ENCODE measurements at places on chromosomes 12 and 14.

- DNase-seq = no peak
Measured at GRCh38 chr14:55705651-55706364, 125.8 kb downstream of the KTN1 start.

- no peak for DNase-seq
Measured at GRCh38 chr14:50528000-50528399, 4.4 kb downstream of the MAP4K5 start.

- no peak for DNase-seq
Measured at GRCh38 chr14:50744231-50744630, 76.1 kb upstream of the SAV1 start.

GRCh38 chr12:40499856-40500255 lies 192.4 kb upstream of the CNTN1 start:
- DNase-seq = no peak

DNA sequence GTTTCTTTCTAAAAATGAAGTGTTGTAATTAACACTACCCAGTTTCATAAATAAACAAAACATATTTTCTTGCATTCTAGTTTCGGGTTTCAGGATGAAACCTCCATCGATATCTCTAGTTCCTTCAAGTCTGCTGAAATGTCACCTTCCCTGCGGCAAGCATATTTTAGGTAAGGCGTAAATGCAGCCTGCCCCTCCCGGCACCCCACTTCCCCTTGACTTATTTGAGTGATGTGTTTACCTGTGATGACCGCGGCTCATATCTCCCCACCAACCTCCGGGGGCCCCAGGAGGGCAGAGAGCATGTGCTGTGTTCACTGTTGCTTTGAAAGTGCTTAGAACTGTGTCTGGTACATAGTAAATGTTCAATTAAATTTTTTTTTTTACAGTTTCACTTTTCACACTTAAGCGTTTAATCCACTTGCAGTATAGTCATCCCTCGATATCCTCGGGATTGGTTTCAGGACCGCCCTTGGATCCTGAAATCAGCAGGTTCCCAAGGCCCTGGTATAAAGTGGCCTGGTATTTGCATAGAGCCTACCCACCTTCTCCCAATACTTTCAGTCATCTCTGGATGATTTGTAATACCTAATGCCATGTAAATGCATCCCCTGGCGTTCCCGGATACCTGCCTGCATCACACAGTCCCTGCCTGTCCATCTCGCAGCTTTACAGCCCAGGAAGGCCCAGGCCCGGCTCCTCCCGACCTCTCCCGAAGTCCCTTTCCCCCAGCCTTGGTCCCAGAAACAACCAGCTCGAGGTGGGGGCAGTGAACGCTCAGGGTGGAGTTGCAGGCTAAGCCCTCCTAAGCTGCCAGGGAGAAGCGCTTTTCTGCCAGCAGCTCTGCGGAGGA lies 40.2 kb upstream of the FBRSL1 start:
- no peak for DNase-seq

- DNase-seq = no peak
Measured at GRCh38 chr12:92530706-92531105, 172.1 kb upstream of the PLEKHG7 start.

All from OCI-LY7 (cell line).